NCI-H2171 treated with DMSO at 0.1 percent for 48 hours (cell line): ENCODE measurements at places on chromosomes 16 and 17.

DNA sequence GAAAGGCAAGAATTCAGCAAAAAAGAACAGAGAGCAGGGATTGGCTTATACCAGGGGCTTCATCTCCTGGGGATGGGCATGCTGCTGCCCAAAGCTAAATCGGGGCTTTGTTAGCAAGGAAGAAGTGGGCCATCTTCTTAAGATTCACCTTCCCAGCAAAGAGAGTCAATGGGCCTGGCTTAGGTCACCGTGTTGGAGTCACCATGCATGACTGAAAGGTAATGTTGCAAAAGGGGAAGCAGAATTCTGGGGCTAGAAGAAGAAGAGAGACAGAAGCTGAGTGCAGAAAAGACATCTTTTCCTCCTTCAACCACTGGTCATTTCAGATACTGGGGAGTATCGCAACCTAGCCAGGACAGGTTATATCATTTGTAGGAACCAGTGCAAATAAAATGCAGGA lies 76.3 kb upstream of the KIFC3 start:
- no peak for DNase-seq

DNA sequence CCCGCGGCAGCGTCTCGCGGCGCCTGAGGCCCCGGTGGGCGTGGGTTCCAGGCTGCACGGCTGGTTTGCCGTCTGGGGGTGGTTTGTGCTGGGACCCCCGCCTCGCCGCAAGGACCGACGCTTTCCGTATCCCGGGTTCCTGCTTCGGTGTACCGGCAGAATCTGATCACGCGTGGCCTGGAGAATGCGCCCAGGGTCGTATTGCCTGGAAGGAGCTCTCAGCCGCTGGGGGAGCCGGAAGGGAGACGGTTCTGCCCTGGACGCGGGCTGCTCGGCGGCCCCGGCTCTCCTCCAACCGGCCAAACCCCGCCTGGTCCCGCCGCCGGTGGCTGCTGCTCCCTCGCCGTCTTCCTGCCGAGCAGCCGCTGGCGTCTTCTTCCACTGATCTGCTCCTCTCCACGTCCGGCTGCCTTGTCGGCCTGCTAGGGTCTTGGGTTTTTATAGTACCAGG lies 39.8 kb downstream of the ZNF778 start:
- DNase-seq = no peak

- no peak for DNase-seq
Measured at GRCh38 chr16:2087748-2088631, 40.2 kb downstream of the TSC2 start.

DNA sequence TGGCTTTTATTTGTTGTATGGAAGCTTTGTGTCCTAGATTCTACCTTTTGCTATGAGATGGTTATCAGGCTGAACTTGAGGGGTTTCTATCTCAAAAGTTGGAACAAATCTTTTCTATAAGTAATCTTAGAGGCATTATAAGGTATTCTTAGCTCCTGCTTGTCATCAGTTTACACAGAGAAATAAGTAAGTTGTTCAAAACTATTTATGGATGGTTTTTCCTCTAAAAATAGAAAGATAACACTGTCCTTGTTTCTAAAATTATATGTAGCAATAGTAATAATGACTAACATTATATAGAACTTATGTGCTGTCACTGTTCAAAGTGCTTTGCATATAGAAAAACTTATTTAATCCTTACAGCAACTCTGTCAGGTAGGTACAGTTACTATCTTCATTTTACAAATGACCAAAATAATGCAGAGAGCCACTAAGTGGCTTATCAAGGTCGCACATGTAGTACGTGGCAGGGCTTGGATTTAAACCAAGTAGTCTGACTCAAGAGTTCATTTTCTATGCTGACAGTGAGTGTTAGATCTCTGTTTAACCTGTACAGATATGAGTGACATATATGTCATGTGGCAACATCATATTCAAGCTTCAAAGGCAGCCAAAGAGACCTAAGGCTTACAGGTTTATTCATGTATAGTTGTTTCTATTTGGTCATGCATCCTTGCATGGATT lies 59.0 kb downstream of the PHKB start:
- no peak for DNase-seq

- no peak for DNase-seq
Measured at GRCh38 chr17:48871551-48872351, 20.8 kb upstream of the ATP5MC1 start.

DNA sequence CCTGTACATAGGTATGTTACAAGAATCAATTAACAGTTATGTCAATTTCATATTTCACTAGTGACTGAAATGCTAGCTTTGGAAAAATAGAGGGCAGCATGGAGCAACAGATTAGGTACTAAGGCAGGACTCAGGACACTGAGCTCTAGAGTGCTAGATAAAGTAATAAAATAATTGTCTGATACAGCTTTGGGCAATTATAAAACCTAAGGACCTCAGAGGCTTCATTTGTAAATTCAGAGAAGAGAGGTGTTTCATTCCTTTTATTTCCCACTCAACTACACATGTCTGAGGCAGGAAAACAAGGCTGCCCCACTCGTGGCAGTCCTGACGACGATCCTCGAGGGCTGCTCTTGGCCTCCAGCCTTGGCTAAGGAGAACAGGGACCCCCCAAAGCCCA lies 81.5 kb downstream of the CA4 start:
- DNase-seq = peak; percentile 32

- DNase-seq = peak; percentile 78
Measured at GRCh38 chr17:7912927-7913524, 3.1 kb downstream of the RNF227 start.
